Lung (tissue), 17 donors: ENCODE measurements at places on chromosomes 11 and 22.
A peak's percentile ranks its signal among the peaks of the same experiment; 100 is the strongest.

DNA sequence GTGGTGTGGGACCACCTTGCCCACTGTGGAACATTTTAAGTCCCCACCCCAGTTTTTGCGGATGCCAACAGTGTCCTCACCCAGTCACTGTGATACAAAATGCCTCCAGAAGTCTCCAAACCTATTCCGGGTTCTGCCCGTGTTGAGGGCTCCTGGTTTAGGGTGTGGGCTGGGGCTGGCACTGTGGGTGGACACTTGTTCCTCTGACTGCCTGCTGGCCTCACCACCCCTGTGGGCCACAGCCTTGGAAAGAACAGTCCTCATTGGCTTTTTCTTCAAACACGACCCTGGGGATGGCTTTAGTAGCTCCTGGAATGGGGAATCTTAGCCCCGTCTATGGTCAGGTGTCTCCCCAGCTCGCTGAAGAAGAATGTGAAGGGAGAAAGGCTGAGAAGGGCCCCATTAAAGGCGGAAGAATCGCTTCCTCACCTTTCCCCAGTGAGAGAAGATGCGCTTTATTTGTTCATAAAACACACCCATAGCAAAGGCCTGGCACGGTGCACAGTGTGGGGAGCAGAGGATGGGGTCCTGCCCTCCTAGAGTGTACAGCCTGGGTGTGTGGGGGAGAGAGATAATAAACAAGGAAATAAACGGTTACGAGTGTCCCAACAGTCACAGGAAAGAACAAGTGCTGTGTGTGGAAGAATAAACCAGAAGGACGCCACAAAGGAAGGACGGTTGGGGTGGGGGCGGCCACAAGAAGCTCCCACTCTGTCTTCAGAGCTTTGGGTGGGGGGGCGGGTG, 91.6 kb upstream of the SLC22A12 start:
- DNase-seq, result no peak

DNA sequence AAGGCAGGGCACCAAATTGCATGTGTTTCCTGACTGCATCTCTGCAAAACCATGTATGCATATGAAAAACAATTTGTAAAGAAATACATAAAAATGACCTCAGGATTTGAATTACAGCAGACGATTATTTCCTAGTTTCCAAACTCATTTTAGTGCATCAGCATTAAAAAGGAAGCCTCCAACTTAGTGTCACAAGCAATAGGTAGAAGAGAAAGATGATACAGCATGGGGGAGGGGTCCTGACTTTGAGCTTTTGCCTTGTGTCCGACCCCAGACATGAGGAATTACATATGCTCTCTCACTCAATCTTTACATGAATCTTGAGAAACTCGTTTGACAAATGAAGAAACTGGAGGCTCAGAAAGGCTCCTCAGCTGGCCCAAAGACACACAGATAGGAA, 294.6 kb upstream of the NARS2 start:
- no peak for DNase-seq

DNA sequence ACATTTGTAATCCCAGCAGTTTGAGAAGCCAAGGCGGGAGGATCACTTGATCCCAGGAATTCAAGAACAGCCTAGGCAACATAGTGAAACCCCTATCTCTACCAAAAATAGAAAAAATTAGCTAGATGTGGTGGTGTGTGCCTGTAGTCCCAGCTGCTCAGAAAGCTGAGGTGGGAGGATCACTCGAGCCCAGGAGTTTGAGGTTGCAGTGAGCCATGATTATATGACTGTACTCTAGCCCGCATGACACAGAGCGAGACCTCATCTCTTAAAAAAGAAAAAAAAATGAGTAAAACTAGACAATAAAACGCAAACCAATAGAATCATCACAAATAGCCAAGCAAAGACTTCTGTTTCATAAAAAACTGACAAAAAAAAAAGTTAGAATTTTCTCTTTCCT, 21.8 kb downstream of the NUCB2 start:
- no peak for DNase-seq

DNA sequence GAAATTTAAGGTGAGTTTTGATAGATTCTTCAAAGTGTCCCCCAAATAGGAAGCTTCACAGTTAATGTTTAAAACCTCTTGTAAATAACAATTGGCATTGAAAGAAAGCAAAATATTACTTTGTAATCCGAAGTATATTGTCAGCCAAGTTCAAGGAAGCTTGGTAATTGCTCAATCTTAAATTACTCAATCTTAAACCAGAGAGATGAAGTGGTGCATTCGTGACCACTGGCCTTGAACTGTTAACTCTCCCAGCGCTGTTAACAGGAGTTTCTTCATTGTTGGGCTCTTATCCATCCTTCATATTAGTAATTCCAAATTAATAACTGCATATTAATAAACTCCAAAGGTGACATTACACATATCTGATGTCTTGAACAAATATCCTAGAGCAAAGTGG, 20.6 kb upstream of the FDX1 start:
- DNase-seq, result peak; percentile 62

DNA sequence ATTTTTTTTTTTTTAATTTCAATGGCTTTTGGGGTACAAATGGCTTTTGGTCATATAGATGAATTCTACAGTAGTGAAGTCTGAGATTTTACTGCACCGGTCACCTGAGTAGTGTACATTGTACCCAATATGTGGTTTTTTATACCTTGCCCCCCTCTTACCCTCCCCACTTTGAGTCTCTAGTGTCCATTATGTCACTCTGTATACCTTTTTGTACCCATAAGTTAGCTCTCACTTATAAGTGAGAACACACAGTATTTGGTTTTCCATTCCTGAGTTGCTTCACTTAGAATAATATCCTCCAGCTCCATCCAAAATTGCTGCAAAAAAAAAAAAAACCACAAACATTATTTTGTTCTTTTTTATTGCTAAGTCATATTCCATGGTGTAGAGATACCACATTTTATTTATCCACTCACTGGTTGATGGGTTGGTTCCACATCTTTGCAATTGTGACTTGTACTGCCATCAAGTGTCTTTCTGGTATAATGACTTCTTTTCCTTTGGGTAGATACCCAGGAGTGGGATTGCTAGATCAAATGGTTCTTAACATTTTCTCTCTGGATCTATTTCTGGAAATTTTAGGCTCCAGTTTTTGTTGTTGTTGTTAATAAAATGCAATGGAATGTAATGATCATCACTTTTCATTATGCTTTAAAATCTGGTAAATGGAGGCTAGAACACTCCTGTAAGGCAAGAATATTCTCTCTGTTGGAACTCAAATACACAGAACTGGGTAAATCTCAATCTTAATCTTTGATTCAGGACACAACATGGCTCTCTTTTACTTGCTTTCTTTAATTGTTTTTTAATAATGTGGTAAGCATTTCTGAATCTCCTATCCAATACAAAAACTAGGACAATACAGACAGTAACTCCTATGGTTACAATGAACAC, 10.3 kb downstream of the NEAT1 start:
- DNase-seq, result no peak

- no peak for DNase-seq
Measured at GRCh38 chr11:112514011-112514740, 253.5 kb upstream of the PLET1 start.

GRCh38 chr11:67631411-67631810, 1.7 kb upstream of the NUDT8 start:
- DNase-seq, result no peak

DNA sequence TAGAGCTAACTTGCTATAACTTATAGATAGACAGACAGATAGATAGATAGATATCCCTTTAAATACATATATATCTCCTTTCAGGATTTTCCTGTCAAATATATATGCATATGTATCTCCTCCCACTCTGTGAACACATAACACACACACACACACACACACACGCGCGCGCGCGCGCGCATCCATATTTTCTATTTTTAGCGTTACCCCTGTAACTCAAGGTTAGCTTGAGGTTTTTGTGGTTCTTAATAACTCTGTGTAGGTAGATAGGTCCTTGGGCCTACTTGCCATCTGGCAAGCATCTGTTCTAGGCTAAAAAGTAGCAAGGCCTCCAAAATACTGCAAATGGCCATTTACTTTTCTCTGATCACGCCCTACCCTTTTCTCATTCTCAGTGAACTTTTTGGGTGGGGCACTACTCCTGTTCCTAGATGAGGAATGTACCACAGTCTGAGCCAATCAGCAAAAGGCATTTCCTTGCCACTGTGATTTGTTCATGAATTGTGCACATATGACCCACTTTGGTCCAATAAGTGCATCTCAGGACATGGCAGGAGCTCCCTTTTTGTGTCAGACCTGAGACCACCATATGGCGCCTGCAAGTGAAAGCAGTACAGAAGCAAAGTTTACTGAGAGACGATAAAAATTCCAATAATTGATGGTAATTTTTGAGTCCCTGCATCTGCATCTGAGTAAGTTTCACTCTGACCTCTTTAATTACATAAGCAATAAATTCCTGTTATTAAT, 740.5 kb upstream of the API5 start:
- DNase-seq, result no peak
